CD4-positive, alpha-beta T cell treated with Interleukin-4 for 4 hours (primary cell): ENCODE measurements at places on chromosomes 1 and 21.

DNA sequence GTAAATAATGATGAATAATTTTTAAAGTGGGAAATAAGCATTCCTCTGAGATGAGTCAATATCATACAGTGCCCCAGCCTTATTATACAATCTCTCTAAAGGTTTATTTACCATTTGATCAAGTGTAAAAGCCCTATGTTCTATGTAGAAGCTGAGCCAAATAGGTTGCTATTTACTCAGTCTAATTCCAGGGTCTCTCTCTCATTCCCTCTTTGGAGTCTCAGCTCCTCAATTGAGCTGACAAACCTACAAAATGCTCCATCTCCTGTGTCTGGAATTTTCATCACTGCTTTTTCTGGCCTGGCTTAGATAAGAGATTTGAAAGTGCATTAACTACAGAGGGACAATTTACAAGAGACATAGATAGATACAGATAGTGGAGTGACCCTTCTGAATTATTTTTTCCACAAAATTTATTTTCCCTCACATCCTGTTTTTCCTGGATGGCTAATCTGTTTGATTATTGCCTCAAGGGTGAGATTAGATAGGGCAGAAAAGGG is 24.8 kb upstream of the USH2A start:
- DNase-seq, result no peak

GRCh38 chr1:222285526-222285925 is 262.4 kb downstream of the HHIPL2 start:
- no peak for DNase-seq

- DNase-seq, result no peak
Observed at GRCh38 chr1:66699213-66699612, 53.0 kb upstream of the DYNLT5 start.

DNA sequence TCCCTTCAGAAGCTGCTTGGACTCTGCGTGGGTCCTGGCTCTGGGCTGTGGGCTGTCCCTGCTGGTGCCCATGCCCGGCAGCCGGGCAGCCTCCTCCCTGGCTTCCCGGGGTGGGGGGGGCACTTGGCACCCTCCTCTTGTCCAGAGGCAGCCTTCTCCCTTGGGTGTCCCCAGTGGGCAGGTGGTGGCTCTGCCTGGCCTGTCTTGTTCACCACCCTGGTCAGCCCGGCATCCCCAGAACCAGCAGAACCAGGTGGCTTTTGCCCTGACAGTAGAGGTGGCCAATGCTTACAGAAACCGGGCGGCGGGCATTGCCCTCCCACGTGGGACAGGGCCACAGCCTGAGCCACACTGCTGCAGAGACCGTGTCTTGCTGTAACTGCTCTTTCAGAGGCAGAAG is 38.0 kb downstream of the CFAP74 start:
- DNase-seq, result no peak

- DNase-seq, result no peak
Observed at GRCh38 chr1:66134004-66134403, 341.3 kb downstream of the PDE4B start.
